ENCODE measurements at places on chromosomes 1 and 21. TPM values are rescaled to one million over a fixed set of nuclear protein-coding genes. Genes with fewer than 3 reads are reported as not detected.
A peak's percentile ranks its signal among the peaks of the same experiment; 100 is the strongest.

Gene WDR64
- not detected for total RNA-seq

- no peak overlapping the region for H3K27ac ChIP-seq
- no peak overlapping the region for H3K4me3 ChIP-seq
- H3K27me3 ChIP-seq: no peaks in the 10 kb centered on the region
- peaks cover 25% of the 10 kb centered on the region for H3K36me3 ChIP-seq
These were observed 33.9 kb upstream of the SDC3 start for GRCh38 chr1:30942326-30942963.

- H3K27me3 ChIP-seq: no peaks in the 10 kb centered on the region
- H3K4me1 ChIP-seq: no peaks in the 10 kb centered on the region
- H3K36me3 ChIP-seq: no peaks in the 10 kb centered on the region
- H3K27ac ChIP-seq: no peak overlapping the region
These were observed 131.7 kb upstream of the USH2A start for GRCh38 chr1:216554934-216555333.

Gene FCRL1
- 5.7 TPM for total RNA-seq

GRCh38 chr21:42198929-42199867, 19.7 kb upstream of the ABCG1 start:
- H3K27ac ChIP-seq: peak overlapping the region; percentile 37
- DNase-seq: no peak
- no peaks in the 10 kb centered on the region for H3K27me3 ChIP-seq
- H3K4me3 ChIP-seq: no peak overlapping the region
- no peaks in the 10 kb centered on the region for H3K36me3 ChIP-seq
- H3K4me1 ChIP-seq: peaks cover 2% of the 10 kb centered on the region

Gene SAMD11
- 21.4 TPM for total RNA-seq

Gene AMY1C
- total RNA-seq: not detected

DNA sequence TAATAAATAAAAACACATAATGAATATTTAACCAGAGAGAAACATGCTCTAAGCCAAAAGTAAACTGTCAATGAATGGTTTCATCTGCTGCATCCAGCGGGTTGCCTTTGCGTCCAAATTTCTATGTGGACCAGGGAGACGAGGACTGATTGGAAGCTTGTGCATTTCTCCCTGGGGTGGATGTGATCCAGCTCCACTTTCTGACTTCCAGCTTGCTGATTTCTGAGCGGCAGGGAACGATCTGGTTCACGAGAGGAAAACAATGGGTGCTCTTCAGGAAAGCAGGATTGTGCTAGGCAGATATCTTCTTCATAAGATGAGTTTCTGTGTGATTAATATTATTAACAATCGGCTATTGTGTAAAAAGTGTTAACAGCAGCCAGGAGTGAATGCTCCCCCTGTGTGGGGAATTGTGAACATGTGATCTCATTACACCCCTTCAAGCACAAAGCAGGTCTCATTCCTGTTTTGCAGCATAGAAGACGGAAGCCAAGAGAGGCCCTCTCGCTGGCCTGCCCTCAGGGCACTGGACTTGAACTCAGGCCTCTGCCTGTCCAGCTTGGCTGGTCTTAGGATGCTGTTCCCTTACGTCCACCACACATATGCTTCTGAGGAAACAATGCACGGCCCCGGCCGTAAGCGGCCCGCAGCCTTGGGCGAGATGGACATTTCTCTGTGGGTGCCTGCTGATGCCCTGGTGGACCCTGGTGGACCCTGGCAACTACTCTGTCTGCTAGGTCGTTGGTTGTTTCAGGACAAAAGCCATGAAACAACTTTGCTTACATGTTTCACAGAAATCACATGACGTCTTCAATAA, 183.4 kb upstream of the C1orf174 start:
- H3K4me3 ChIP-seq: no peak overlapping the region
- no peaks in the 10 kb centered on the region for H3K36me3 ChIP-seq
- H3K27me3 ChIP-seq: no peaks in the 10 kb centered on the region
- peak; percentile 67 for DNase-seq
- H3K4me1 ChIP-seq: no peaks in the 10 kb centered on the region

GRCh38 chr1:8818325-8818775, 910 bp upstream of the RERE start:
- H3K27me3 ChIP-seq: no peaks in the 10 kb centered on the region
- no peaks in the 10 kb centered on the region for H3K36me3 ChIP-seq
- DNase-seq: no peak
- peak overlapping the region; percentile 62 for H3K4me3 ChIP-seq
- peaks cover 16% of the 10 kb centered on the region for H3K4me1 ChIP-seq
- H3K27ac ChIP-seq: peak overlapping the region; percentile 87

- no peak overlapping the region for H3K4me3 ChIP-seq
- H3K27me3 ChIP-seq: no peaks in the 10 kb centered on the region
- H3K4me1 ChIP-seq: no peaks in the 10 kb centered on the region
- peak; percentile 75 for DNase-seq
- no peaks in the 10 kb centered on the region for H3K36me3 ChIP-seq
These were observed 81.1 kb downstream of the PGM1 start for GRCh38 chr1:63674238-63674864.

Gene CLDN8
- total RNA-seq: 7.1 TPM

DNA sequence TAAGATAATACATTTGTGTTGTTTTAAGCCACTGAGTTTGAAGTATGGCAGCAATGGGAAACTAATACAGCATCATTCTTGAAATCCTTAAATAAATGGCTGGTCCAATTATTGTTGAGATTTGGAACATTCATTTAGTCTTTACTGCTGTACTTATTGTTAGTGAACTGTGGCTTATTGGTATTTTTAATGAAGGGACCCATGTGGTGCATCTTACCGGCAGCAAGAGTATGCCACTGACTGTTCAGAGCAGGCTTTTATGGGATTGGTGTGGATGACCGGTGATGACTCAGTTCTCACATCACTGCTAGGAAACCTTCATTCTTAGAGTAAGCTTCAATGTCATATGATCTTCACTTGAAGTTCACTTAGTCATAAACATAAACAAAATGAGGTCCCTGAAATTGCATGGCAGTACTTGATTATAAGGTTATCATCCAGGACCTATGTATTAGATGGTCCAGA, 31.5 kb downstream of the PRKAA2 start:
- H3K36me3 ChIP-seq: no peaks in the 10 kb centered on the region
- DNase-seq: no peak
- H3K27ac ChIP-seq: no peak overlapping the region
- no peaks in the 10 kb centered on the region for H3K4me1 ChIP-seq

Gene KRTAP21-2
- not detected for total RNA-seq

DNA sequence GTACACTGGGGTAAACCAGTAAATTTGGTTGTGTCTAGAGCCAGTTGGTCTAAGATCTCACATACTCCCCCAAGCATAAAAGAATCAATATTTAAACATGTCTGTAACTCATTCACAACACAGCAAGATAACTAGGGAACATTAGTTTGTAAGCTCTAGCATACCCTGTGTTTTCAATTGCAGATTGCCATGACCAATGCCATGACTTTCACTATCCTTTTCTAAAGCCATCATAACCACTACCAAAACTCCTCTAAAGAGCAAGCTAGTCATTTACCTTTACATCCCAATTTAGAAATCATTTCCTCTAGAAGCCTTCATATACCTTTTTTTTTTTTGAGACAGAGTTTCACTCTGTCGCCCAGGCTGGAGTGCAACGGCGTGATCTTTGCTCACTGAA, 56.5 kb upstream of the PLA2G4A start:
- H3K4me1 ChIP-seq: no peaks in the 10 kb centered on the region
- H3K27ac ChIP-seq: no peak overlapping the region
- H3K4me3 ChIP-seq: no peak overlapping the region
- no peak for DNase-seq
- H3K27me3 ChIP-seq: no peaks in the 10 kb centered on the region

GRCh38 chr1:84497631-84498275, 8.4 kb upstream of the SPATA1 start:
- no peaks in the 10 kb centered on the region for H3K27me3 ChIP-seq
- H3K4me1 ChIP-seq: no peaks in the 10 kb centered on the region
- H3K27ac ChIP-seq: no peak overlapping the region
- DNase-seq: no peak
- H3K4me3 ChIP-seq: no peak overlapping the region

Gene SLC26A9
- total RNA-seq: 0.69 TPM

- no peaks in the 10 kb centered on the region for H3K36me3 ChIP-seq
- no peaks in the 10 kb centered on the region for H3K27me3 ChIP-seq
- H3K4me3 ChIP-seq: no peak overlapping the region
- DNase-seq: no peak
These were observed 88.5 kb upstream of the SLC2A1 start for GRCh38 chr1:43047135-43047534.

Gene KLHL21
- total RNA-seq: 25.0 TPM

GRCh38 chr1:17856496-17857108, 101.5 kb downstream of the ACTL8 start:
- no peaks in the 10 kb centered on the region for H3K4me1 ChIP-seq
- H3K27me3 ChIP-seq: no peaks in the 10 kb centered on the region
- H3K36me3 ChIP-seq: no peaks in the 10 kb centered on the region
- H3K4me3 ChIP-seq: no peak overlapping the region

DNA sequence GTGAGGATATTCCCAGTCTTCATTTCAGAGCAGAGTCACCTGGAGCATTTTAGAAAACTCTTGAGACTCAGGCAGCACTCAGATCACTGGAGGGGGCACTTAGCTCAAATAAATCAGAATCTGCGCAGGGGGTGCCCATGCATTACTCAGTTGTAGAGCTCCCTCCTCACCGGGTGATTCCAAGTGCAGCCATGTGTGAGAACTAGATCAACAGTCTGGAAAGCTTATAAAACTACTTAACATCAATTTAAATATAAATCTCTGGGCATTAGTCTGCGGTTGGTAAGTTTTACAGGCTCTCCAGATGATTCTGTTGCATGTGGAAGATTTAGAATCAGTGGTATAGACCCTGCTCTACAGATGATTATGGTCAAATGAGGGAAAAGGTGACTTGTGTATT, 128.6 kb downstream of the ST6GALNAC3 start:
- H3K4me3 ChIP-seq: no peak overlapping the region
- peaks cover 2% of the 10 kb centered on the region for H3K4me1 ChIP-seq
- no peak overlapping the region for H3K27ac ChIP-seq
- H3K27me3 ChIP-seq: no peaks in the 10 kb centered on the region
- H3K36me3 ChIP-seq: no peaks in the 10 kb centered on the region

Gene KANK4
- total RNA-seq: 0.50 TPM

Gene CLDN17
- not detected for total RNA-seq

- H3K4me1 ChIP-seq: no peaks in the 10 kb centered on the region
- no peak for DNase-seq
- H3K27me3 ChIP-seq: no peaks in the 10 kb centered on the region
- no peak overlapping the region for H3K27ac ChIP-seq
These were observed 60.4 kb upstream of the C1orf53 start for GRCh38 chr1:197841883-197842553.

- H3K4me3 ChIP-seq: no peak overlapping the region
- no peaks in the 10 kb centered on the region for H3K27me3 ChIP-seq
- no peaks in the 10 kb centered on the region for H3K36me3 ChIP-seq
- H3K27ac ChIP-seq: no peak overlapping the region
These were observed 501.7 kb downstream of the NEGR1 start for GRCh38 chr1:71780681-71781080.

DNA sequence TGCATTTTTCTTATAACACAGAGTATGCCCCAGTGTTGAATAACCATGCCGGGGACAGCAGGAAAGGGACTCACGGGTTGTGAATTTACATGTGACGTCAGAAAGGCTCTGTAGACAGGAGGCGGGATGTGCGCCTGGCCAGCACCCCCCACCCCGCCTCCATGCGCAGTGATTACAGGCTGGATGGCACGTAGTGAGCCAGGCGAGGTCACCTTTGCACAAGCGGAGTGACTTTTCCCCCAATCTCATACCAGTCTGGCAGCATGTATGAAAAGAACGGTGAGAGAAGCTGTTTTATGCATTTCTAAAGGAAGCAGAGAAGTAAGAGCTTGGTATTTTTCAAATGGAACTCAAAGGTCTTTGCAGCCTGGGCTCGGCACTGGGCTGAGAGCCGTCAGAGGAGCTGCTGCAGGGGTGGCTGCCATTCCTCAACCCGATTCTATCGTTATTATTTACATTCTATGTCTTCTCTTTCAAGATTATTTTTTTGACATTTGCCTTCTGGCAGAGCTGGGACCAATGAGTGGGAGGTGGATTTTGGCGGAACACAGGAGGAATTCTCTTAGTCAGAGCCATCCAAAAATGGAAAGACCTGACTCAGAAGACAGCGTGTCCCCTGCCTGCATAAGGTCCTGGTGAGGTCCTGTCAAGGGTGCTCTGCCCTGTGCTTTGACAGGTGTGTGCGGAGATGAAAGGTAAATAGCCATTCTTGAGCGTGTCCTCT, 115.6 kb upstream of the SLC45A1 start:
- no peaks in the 10 kb centered on the region for H3K27me3 ChIP-seq
- peaks cover 17% of the 10 kb centered on the region for H3K4me1 ChIP-seq
- H3K27ac ChIP-seq: peak overlapping the region; percentile 97
- peak overlapping the region; percentile 47 for H3K4me3 ChIP-seq
- DNase-seq: peak; percentile 80
- H3K36me3 ChIP-seq: no peaks in the 10 kb centered on the region

GRCh38 chr1:67134695-67135094, at the start of gene C1orf141:
Gene C1orf141 (minus strand): TSS chr1:67134970. CDS start chr1:67127240, 7,730 bp downstream.
- no peaks in the 10 kb centered on the region for H3K27me3 ChIP-seq
- H3K4me3 ChIP-seq: peak within 1 kb of the TSS; percentile 65
- DNase-seq: peak; percentile 78
- no peak within 1 kb of the TSS for H3K27ac ChIP-seq
- H3K36me3 ChIP-seq: no peaks in the 10 kb centered on the region
- peaks cover 3% of the 10 kb centered on the region for H3K4me1 ChIP-seq

DNA sequence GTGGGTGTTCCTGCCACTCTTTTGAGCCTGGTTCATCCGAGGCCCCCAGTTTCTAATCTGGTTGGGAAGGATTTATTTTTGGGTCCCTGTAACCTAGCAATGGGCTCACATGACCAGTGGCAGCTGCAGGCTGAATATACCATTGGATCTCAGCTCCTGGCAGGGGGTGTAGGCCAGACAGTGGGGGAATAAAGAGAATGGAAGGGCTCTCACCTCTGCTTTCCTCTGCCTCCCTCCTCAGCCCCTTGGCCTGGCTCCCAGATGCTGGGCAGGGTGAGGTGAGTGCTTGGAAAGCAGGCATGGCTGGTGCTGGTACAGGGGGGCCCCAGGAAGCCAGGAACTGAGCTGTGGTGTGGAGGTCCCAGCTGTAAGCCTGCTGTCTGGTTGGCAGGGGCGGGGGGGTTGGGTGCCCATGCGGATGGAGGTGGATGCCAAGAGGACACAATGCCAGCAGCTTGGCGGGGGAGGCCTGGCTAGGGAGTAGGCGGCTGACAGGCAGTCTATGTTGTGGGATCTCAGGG, 3.6 kb upstream of the GPR61 start:
- no peaks in the 10 kb centered on the region for H3K27me3 ChIP-seq
- no peaks in the 10 kb centered on the region for H3K36me3 ChIP-seq
- no peak overlapping the region for H3K27ac ChIP-seq
- no peak for DNase-seq
- H3K4me1 ChIP-seq: no peaks in the 10 kb centered on the region

DNA sequence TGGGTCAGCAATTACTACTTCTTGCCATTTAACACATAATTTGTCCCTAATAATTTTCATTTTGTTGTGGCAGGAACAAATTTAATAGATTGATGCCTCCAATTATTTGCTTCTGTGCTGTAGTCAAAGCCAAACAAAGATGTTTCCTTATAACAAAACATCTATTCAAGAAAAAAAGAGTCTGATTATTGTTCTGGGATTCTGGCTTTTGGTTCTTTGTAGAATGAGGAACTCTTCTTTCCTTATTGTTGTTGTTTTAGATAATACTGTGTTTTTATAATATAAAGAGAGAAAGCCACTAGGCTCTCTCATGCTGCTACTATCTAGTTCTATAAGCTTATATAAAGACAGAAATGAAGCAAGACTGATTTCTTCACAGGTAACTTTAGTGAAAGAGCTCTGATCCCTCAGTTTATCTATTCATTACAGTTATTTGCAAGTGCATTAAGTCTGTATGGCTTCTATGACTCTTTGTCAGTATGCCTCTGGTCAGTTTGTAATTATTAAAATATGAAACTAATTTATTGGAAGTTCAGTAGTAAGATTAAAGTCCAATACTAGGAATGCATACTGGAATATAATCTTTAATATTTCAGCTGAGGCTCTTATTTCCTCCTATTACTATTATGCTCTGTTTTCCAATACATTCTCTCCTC, 37.4 kb downstream of the PRKACB start:
- no peaks in the 10 kb centered on the region for H3K27me3 ChIP-seq
- H3K4me1 ChIP-seq: no peaks in the 10 kb centered on the region
- no peak overlapping the region for H3K27ac ChIP-seq
- no peak for DNase-seq

All from kidney (tissue), 22 donors.